Activated CD8-positive, alpha-beta memory T cell treated with anti-CD3 and anti-CD28 coated beads for 4 hours (primary cell): ENCODE measurements at places on chromosomes 5 and 9.

- no peak for DNase-seq
These were observed 485.8 kb downstream of the BRINP1 start for GRCh38 chr9:118883411-118883810.

- DNase-seq = peak; percentile 7
These were observed 978 bp downstream of the CFAP157 start for GRCh38 chr9:127707766-127708165.

- DNase-seq = no peak
These were observed 45.5 kb downstream of the PUM3 start for GRCh38 chr9:2798423-2798822.

DNA sequence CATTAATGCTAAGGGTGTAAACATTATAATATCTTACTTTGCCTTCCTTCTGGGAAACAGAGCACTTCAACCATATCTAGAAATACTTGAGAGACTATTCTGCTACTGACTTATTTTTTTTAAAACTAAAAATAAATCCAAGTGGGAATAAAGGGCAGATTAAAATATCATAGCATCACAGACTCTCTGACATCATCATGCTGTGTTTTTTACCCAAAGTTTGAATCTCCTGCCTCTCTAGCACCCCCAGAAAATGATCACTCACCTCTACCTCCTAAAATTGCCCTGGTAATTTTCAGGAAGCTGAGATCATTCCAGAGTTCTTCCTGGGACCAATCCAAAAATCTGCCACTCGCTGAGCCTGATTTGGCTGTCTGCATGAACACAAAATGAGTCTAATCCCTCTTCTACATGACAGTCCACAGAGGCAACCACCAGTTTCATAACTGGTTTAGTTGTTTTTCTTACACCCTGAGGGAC, 813.8 kb upstream of the DMAC1 start:
- DNase-seq = no peak

- no peak for DNase-seq
These were observed 139.6 kb upstream of the PHYKPL start for GRCh38 chr5:178372142-178372571.

DNA sequence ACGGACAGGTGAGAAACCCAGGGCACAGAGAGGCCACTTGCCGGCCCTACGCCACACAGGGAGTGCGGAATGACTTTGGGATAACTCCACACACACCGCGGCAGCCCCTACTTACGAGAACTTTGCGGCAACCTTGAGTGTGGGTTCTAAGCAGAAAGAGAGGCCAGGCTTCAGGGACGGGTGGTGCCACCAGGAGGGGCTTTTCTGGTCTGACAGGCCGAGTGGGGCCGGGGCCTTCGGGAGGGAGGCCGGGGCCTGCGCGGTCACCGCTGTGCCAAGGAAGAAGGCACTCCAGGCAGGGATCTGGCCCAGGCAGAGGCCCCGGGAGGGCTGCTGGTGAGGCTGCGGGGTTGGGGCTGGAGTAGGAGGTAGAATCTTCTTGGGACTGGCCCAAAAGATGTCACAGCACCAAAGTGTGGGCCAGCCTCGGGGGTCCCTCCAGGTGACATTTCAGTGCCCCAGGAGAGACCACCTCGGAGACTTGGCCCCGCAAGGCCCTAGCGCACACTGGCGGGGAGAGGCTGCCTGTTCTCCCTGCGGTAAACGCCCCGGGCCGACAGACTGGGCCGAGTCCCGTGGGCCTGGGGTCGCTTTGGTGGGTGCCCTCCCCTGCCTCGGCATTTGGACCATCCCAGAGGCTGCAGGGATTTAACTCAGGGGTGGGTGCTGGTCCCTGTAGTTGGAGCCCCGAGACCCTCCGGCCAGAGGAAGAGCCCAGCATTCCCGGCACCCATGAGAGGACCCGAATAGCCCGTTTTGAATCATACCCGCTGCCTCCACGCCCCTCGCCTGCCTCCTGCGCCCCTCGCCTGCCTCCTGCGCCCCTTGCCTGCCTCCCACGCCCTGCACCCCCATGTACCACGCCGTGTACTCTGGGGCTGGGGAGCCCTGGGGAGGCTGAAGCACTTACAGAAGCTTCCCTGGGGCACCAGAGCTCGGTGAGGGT, 9.0 kb upstream of the RNU6ATAC start:
- no peak for DNase-seq

GRCh38 chr5:138829341-138829740, 45.8 kb downstream of the LRRTM2 start:
- no peak for DNase-seq

- DNase-seq = no peak
These were observed 145.2 kb upstream of the ABCA1 start for GRCh38 chr9:105073147-105073546.
